SJCRH30 (cell line): ENCODE measurements at places on chromosomes 5 and 9. TPM values are rescaled to one million over a fixed set of nuclear protein-coding genes. Genes with fewer than 3 reads are reported as not detected.

- no peak overlapping the region for H3K27ac ChIP-seq
- no peaks in the 10 kb centered on the region for H3K36me3 ChIP-seq
- 0 out of 2 replicates have a peak, but pooled peaks cover 4% of the 10 kb centered on the region for H3K27me3 ChIP-seq
These were observed 201.7 kb upstream of the NFIL3 start for GRCh38 chr9:91625331-91625730.

- no peak for DNase-seq
- no peak overlapping the region for H3K27ac ChIP-seq
- H3K4me1 ChIP-seq, result no peaks in the 10 kb centered on the region; the same call in 1 of the 2 replicates
- no peaks in the 10 kb centered on the region for H3K27me3 ChIP-seq
- no peak overlapping the region for H3K4me3 ChIP-seq
These were observed 22.4 kb upstream of the PTPDC1 start for GRCh38 chr9:94061864-94062263.

DNA sequence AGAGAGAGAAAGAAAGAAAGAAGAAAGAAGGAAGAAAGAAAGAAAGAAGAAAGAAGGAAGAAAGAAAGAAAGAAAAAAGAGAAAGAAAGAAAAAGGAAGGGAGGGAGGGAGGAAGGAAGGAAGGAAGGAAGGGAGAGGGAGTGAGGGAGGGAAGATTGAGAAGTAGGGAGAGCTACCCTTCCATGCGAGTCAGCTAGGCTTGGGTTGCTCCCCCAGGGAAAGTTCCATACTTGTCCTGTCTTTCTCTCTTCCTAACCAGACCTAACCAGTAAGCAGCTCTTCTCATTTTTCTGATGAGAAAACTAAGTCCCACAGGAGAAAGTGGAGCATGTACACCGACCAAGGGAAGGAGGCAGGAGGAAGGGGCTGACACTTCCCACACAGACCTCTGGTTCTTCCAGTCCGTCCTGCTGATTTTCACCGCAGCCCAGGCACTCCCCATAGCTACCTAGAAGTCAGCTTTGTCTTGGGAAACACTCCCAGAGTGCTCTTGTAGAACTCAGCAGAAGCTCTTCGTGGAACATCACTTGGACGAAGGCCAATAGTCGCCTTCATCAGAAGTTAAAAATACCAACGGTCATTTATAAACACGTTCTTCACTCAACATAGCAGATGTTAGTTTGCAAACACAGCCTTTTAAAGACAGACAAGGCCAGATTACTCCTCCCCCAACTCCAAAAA lies 29.0 kb upstream of the ENTREP1 start:
- H3K27me3 ChIP-seq, result no peaks in the 10 kb centered on the region
- H3K27ac ChIP-seq, result no peak overlapping the region
- no peak overlapping the region for H3K4me3 ChIP-seq
- no peaks in the 10 kb centered on the region for H3K4me1 ChIP-seq
- H3K36me3 ChIP-seq, result no peaks in the 10 kb centered on the region
- no peak for DNase-seq

GRCh38 chr9:28073270-28073669 lies 500.0 kb upstream of the C9orf72 start:
- H3K4me1 ChIP-seq, result no peaks in the 10 kb centered on the region
- H3K36me3 ChIP-seq, result no peaks in the 10 kb centered on the region
- H3K27ac ChIP-seq, result no peak overlapping the region
- no peak overlapping the region for H3K4me3 ChIP-seq

GRCh38 chr5:136892000-136892399 lies 526.7 kb upstream of the TRPC7 start:
- H3K27me3 ChIP-seq, result no peaks in the 10 kb centered on the region
- no peaks in the 10 kb centered on the region for H3K36me3 ChIP-seq
- peaks cover under 1% of the 10 kb centered on the region for H3K4me1 ChIP-seq
- no peak overlapping the region for H3K27ac ChIP-seq
- DNase-seq, result no peak
- no peak overlapping the region for H3K4me3 ChIP-seq

DNA sequence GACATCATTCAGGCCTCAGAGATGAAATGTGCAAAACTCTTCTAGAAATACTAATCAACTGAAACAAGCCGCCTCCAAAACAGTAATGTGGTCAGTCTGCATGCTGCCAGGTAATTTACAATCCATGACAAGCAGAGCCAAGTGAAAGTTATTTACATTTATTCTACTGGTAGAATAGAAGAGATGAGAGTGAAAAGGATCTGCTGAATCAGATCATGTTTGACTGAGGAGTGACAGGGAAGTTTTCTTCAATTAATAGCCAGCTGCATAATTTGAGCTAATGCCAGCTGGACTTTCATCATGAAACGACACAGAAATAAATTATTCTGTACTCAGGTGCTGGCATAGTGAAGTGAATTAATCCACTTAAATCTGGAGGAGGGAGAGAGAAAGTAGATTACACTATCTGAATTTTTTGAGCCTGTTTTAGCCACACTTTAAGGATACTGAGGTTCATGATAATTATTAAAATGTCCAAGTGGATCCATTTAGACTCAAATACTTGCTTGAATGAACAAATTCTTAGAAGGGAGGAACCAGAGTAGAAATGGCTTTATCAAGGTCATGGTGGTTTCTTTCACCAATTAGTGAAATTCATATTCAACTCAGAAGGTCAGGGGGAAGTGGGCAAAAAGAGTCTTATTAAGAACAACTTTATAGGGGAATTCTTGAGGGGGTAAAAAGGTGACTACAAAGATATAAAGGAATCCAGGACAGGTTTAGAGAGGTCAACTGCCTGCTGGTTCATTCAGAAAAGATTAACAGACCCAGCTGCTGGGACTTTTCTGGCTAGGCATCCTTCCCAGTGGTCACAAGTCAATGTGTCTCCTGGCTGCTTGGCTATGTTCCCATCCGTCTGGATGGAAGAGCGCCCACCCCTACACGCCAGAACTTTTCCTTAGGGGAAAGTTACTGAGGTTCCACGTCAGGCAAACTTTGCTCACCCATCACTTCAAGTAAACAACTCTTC lies 350.4 kb downstream of the PDE4D start:
- peaks cover 42% of the 10 kb centered on the region for H3K4me1 ChIP-seq
- H3K4me3 ChIP-seq, result no peak overlapping the region
- H3K27me3 ChIP-seq, result no peaks in the 10 kb centered on the region
- peak; percentile 75 for DNase-seq
- peak overlapping the region; percentile 35 for H3K27ac ChIP-seq

DNA sequence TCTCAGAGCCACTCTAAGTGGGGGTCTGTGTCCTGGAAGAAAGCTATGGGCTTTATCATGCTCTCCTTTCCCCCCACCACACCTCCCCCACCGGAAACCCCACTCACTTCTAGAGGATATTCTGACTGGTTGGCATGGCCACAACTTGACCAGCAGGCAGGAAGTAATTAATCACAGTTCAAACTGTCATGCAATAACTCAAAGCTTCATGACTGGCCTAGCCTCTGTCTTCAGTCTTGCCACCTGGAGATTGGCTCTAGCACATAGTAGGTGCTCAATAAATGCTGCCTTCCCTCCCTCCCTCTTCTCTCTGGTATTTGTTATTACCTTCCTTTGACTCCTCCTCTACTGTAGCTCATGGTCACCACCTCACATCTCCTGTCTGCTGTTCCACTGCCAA lies 124.7 kb downstream of the GABBR2 start:
- no peaks in the 10 kb centered on the region for H3K36me3 ChIP-seq
- peaks cover 13% of the 10 kb centered on the region; the same call in 1 of the 2 replicates for H3K27me3 ChIP-seq
- no peaks in the 10 kb centered on the region for H3K4me1 ChIP-seq
- no peak overlapping the region for H3K27ac ChIP-seq
- no peak for DNase-seq

DNA sequence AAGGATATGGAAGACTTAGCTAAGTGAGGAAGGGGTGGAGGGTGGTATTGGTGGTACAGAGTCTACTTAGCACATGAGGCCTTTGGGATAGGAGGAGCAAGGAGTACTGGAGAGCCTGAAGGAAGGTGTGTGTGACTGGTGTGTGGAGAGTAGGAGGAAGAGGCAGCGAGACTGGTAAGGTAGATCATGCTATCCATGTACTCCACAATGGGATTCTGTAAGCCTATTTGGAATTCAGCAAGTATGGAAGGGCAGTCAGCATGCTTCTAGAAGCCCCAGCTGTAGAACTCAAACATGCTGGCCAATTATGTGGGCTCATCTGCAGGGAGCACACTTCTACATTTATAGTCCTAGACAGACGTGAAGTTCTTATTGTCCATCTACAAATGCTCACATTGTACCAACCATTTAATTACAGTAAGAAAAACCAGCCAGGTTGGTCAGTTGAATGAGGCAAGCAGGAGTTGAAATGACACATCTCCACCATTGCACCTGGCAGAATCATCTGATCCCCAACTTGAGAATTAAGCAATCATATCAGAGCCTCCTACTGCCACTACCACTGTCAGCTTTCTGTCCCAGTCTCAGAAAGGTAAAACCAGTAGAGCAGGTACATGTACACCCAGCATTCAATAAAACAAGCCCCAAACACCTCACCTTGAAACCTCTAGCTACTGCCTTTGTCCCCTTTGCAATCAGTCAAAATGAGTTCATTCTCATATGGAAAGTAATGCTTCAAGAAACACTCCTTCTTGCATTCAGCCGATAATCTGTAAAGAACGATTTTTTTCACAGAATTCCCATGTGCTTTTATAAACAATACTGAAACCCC lies 60.9 kb upstream of the GLRX start:
- H3K36me3 ChIP-seq, result 0 out of 2 replicates have a peak, but pooled peaks cover 2% of the 10 kb centered on the region
- H3K4me3 ChIP-seq, result no peak overlapping the region
- no peaks in the 10 kb centered on the region for H3K4me1 ChIP-seq
- no peaks in the 10 kb centered on the region for H3K27me3 ChIP-seq

DNA sequence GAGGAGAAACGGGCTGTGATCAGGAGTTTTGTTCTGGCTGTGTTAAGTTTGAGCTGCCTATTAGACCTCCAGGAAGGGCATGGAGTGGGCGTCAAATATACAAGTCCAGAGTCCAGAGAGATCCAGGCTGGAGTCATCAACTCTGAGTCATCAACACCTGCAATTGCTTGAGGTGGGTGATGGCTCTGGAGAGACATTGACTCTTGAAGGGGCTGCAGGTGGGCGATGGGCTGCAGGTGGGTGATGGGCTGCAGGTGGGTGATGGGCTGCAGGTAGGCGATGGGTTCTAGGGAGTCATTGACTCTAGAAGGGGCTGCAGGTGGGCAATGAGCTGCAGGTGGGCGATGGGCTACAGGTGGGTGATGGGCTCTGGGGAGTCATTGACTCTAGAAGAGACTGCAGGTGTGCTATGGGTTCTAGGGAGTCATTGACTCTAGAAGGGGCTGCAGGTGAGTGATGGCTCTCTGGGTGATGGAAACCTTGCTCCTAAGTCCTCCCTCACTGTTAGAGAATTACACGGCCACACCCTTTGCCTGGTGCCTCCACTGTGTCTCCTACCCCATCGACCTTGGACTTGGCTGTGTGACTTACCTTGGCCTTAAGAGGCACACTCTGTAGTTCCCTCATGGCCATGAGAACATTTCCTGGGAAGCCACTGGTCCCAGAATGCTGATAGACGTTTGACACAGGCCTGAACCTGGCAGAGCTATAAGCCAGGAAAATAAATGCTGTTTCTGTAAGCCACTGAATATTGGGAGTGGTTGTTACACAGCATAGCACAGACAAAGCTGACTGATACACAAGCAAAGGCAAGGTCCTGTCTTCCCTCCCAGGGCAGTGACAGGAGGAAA lies 10.4 kb upstream of the FIBCD1 start:
- no peaks in the 10 kb centered on the region; the same call in 1 of the 2 replicates for H3K27me3 ChIP-seq
- no peak overlapping the region for H3K4me3 ChIP-seq
- H3K36me3 ChIP-seq, result no peaks in the 10 kb centered on the region
- no peak for DNase-seq

NMRK1 gene
- total RNA-seq, result 53.3 and 55.0 TPM in 2 replicates

- H3K4me3 ChIP-seq, result no peak overlapping the region
- no peaks in the 10 kb centered on the region for H3K36me3 ChIP-seq
- H3K4me1 ChIP-seq, result no peaks in the 10 kb centered on the region
These were observed 16.5 kb downstream of the GRXCR2 start for GRCh38 chr5:145856285-145856818.

GRCh38 chr9:28774433-28775235 lies 1201.4 kb upstream of the C9orf72 start:
- H3K27me3 ChIP-seq, result no peaks in the 10 kb centered on the region
- no peak overlapping the region for H3K4me3 ChIP-seq
- DNase-seq, result peak; percentile 59
- no peaks in the 10 kb centered on the region for H3K4me1 ChIP-seq
- H3K36me3 ChIP-seq, result no peaks in the 10 kb centered on the region
- H3K27ac ChIP-seq, result no peak overlapping the region

LVRN gene
- 0.53 TPM in 2 replicates for total RNA-seq

DNA sequence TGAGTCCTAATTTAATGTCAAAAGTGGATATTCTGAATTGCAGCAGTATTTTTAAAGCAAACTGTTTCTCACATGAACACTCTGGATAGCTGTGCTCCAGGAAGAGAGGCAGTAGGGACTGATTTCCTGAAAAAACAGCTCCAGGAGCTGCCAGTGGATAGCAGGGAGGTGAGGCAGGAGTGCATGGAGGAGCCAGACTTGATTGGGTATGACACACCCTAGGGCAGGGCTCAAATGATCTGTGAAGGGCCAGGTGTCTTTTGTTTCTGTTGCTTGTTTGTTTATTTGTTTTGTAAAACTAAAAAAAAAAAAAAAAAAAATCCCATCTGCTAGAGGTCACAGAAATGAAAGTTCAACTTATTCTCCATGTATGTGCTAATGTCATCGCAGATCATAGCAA lies 83.4 kb downstream of the ADRB2 start:
- H3K27me3 ChIP-seq, result no peaks in the 10 kb centered on the region
- no peaks in the 10 kb centered on the region for H3K36me3 ChIP-seq
- H3K27ac ChIP-seq, result no peak overlapping the region
- peaks cover 45% of the 10 kb centered on the region for H3K4me1 ChIP-seq
- H3K4me3 ChIP-seq, result no peak overlapping the region

DNA sequence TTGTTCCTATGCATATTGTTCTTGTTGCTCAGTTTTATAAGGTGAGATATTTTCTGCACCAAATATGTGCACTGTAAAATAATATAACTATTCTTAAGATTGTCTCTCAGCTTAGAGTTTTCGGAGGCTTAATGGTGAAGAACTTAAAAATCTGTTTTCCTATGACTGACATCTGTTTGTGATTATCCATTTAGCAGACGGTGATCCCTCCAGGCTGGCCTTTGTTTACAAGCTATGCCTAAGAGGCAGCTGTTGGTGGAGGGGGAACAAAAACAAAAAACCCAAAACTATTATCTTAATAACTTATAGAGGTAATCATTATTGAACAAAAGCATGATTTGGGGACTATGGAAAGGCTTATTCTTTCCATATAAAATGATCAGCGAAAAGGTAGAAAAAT lies 658 bp downstream of the PDCD1LG2 start:
- DNase-seq, result no peak
- no peak overlapping the region for H3K27ac ChIP-seq
- no peaks in the 10 kb centered on the region for H3K27me3 ChIP-seq
- peaks cover 24% of the 10 kb centered on the region for H3K4me1 ChIP-seq
- H3K36me3 ChIP-seq, result no peaks in the 10 kb centered on the region

- H3K27me3 ChIP-seq, result no peaks in the 10 kb centered on the region
- no peaks in the 10 kb centered on the region for H3K36me3 ChIP-seq
- no peak overlapping the region for H3K27ac ChIP-seq
- no peak overlapping the region for H3K4me3 ChIP-seq
These were observed 935.9 kb upstream of the COX7C start for GRCh38 chr5:85681871-85682270.
